ENCODE measurements at places on chromosomes 12 and 14. TPM values are rescaled to one million over a fixed set of nuclear protein-coding genes. Genes with fewer than 3 reads are reported as not detected.

DNA sequence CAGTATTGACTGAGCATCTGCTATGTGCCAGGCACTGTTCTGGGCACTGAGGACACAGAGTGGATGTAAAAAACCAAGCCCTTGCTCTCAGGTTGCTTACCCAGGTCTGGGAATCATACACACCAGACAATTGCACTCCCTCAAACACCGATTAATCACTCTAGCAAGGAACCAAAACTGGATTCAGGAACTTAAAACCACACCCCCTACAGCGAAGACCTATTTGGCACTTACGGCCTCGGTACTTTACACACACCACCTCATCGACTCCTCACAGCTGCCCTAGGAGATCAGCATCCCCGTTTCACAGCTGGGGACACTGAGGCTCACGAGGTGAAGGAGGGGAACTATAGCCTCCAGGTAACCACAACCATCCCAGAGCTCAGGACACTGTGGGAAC lies 1.6 kb downstream of the GLTP start:
- DNase-seq = no peak

DNA sequence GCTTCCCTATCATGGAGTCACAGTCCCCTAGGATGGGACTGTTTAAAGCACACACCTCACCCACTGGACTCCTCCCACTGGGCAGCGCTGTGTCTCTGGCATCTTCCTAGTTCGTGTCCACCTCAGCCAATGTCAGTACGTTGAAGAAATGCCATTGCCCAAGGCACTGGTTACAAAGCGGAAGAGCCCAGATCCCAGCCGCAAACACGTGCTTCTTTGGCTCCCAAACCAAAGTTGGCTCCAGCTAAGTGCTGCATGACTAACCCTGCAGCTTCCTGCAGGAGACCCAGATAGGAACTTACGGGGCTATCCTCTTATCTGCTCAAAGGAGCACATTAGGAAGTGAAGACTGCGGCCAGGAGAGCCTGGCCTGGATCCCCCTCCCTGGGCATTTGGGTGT lies 9.3 kb downstream of the SYNE3 start:
- DNase-seq = no peak

GRCh38 chr14:64826333-64826732 lies 53.4 kb downstream of the SPTB start:
- DNase-seq = no peak

- DNase-seq = no peak
Measured at GRCh38 chr12:110185626-110186025, 61.5 kb downstream of the IFT81 start.

DNA sequence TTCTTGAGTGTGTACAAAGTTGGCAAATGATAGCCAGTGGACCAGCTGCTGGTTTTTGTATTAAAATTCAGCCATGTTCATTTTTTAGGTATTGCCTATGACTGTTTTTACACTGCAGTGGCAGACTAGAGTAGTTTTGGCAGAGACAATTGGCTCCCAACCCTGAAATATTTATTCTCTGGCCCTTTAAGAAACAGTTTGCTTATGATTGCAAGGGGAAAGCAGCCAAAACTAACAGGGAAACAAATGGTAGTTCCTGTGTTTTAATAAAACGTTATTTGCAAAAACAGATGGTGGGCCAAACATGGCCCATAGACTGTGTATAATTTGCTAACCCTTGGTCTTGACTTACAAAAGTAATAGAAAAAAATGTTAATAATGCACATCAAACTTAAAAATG lies 110.2 kb downstream of the ALX1 start:
- DNase-seq = no peak

DNA sequence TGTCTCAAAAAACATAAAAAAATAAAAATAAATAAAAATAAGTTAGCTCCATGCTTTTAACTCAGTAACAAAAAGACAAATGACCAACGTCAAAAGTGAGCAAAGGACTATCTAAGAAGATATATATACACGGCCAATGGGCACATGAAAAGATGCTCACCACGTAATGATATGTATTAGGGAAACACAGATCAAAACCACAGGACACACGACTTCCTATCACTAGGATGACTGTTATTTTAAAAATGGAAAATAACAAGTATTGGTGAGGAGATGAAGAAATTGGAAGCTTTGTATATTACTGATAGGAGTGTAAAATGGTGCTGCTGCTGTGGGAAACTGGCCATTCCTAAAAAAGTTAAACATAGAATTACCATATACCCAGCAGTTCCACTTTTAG lies 20.2 kb upstream of the P2RX7 start:
- DNase-seq = no peak

- no peak for DNase-seq
Measured at GRCh38 chr12:59381106-59381505, 214.7 kb upstream of the SLC16A7 start.

DNA sequence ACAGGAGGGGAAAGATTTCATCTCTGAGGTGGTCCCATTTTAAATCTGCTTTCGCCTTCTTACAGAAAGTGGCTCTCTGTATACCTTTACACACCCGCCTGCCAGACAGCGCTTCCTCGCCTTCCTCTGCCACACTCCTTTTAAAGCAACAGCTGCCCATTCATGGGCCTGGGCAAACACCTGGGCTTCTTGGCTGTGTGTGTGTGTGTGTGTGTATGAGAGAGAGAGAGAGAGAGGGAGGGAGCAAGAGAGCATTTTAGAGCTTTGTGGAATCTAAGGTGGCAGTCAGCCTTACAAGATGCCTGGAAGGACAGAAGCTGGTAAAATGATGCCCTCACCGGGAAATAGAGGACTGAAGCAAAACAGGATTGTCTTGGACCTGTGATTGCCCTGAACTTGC lies 20.0 kb downstream of the PTHLH start:
- DNase-seq = no peak

DNA sequence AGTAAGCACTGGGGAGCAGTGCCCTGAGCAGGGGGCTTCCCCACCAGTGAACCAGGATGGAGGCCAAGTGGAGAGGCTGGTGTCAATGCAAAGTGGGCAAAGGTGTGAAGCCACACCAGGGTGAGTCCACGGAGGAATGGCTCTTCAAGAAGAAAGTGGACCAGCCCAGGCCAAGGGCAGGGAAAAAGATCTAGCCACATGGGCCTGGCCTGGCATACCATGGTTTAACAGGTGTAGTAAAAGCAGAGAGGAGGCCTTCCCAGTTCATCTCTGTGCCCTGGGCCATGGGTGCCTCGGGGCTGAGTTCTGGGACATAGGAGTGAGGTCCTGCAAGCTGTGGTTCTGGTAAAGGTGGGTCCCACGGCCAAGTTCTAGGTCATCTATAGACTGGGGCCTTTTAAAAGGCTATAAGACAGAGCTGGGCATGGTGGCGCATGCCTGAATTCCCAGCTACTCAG lies 153.4 kb downstream of the DPF3 start:
- DNase-seq = no peak

DNA sequence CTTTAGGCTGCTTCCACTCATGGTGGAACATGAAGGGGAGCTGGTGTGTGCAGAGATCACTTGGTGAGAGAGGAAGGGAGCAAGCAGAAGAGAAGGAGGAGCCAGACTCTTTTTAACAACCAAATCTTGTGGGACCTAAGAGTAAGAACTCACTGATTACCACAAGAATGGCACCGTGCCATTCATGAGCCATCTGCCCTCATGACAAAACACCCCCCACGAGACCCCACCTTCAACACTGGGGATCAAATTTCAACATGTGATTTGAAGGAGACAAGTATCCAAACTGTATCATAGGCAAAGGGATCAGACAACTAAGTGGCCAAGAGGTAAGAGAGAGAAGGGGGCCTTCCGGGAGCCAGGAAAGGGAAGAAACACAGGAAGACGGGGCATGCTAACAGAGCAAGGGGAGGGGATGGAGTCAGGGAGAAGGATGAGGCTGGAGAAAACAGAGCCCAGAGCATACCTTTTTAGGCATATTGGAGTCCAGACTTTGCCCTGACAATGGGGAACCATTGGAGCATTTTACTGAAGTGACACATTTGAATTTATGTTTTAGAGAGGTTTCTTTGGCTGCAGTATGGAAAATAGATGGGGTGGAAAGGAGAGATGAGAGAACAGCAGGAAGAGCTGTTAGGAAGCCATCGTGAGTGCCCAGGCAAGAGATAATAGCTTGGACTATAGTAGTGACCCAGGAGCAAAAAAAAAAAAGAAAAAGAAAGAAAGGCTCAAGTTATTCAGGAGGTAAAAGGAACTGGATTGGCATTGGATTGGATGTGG lies 204.4 kb upstream of the NUDT4 start:
- no peak for DNase-seq

- no peak for DNase-seq
Measured at GRCh38 chr14:36820111-36820709, 158.6 kb downstream of the PAX9 start.

DNA sequence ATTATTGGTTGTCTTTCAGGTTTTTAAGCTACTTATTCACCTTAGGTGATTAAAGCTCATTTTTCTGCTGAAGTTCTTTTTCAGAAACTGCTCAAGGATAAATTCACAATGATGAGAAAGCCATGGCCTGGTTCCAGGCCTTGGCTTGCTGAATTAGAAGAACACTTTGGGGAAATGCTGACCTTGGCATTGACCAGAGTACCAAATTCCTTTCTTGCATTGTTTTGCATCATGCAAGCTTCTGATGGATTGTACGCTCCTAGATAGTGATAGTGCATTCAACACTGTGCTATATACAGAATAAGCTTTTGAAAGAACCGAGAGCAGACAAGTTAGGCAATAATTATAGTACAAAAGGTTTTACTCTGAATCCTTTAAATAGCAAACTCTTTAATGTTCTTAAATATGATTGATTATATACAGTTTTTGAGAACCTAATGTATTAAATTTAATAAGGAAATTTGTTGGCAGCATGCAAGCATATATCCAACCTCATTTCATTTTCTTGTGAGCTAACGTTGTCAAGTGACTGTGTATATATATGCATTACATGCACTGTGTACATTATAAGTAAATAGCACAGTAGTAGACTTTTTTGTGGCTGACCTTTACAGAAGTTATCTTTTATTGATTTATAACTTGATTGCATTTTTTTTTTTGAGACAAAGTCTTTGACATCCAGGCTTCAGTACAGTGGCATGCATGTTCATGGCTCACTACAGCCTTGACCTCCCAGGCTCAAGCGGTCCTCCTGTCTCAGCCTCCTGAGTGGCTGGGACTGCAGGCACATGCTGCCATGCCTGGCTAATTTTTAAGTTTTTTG lies 99.2 kb downstream of the DIP2B start:
- DNase-seq = no peak

GRCh38 chr14:24377126-24377525 lies 9.1 kb downstream of the NFATC4 start:
- no peak for DNase-seq

DNA sequence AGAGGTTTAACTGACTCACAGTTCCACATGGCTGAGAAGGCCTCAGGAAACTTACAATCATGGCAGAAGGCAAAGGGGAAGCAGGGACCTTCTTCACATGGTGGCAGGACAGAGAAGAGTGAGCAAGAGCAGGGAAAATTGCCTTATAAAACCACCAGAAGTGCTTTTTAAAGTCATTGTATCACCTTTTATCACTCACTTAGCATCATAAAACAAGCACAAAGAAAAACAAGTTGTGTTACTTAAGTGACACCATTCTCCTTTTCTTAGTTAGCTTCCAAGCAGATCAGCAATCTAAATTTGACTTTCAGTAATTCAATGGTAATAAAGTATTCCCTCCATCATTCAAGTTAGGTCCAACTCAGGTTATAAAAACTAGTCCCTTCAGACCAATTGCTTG lies 28.5 kb downstream of the OSBPL8 start:
- DNase-seq = no peak

- DNase-seq = peak; percentile 18
Measured at GRCh38 chr14:86038387-86039042, 508.6 kb downstream of the FLRT2 start.

- DNase-seq = no peak
Measured at GRCh38 chr12:9113987-9114309, 1.8 kb downstream of the A2M start.

DNA sequence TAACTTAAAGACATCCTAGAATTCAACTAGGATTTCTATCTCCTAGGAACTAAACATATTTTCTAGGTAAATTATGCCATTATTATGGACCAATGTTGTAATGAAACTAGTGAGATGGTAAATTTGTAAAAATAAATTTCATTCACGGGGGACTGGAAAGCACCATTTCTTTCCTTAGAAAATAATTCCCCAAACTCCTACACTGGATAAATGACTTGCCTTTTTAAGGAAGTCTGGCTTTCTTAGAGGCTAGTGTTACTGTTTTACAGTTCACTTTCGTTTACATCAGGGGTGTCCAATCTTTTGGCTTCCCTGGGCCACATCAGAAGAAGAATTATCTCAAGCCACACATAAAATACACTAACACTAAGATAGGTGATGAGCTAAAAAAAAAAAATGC lies 3.3 kb downstream of the SLC39A9 start:
- DNase-seq = no peak

- peak; percentile 34 for DNase-seq
Measured at GRCh38 chr14:78959674-78960264, 789.6 kb downstream of the NRXN3 start.

The AVPR1A gene
- 0.40 TPM for total RNA-seq

The EID3 gene
- total RNA-seq = 2.5 TPM

The LRRIQ1 gene
- not detected for total RNA-seq

The ISCA2 gene
- 35.2 TPM for total RNA-seq

The OTX2 gene
- not detected for total RNA-seq

The CYP27B1 gene
- 1.7 TPM for total RNA-seq

The PZP gene
- not detected for total RNA-seq
